ENCODE measurements at places on chromosomes 2 and 18. TPM values are rescaled to one million over a fixed set of nuclear protein-coding genes. Genes with fewer than 3 reads are reported as not detected.

- DNase-seq, result no peak
Measured at GRCh38 chr2:133204421-133204820, 363.8 kb downstream of the NCKAP5 start.

DNA sequence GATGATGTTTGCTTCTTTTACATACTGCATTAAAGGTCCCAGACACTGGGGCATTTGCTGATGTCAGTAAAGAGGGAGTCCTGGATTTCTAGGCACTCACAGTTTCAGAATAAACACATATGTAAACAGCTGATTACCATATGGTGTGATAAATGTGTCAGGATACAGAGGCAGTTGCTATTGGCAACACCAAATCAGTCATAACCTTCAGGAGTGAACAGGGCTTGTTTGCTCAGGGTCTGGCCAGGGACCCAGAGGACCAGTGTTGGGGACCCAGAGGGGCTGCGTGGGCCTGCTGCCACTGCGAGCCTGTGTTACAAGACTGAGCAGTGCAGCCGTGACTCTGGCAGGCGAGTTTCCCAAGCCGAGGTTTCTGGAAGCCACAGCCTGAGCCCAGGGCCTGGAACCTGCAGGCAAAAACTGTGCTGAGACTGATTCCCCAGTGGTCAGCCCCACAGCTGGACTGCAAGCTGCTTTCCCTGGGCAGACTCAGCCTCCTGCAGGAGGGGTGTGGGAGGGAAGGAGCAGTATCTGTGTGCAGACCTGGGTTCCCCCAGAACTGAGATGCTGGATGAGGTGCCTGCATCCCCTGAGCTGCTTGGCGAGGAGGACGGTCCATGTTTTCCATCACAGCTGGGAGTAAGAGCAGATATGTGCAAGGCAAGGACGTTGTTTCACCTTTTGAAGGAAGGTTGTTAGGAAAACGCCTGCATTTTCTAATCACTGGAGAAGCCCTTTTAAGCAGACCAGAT, 23.6 kb downstream of the ASAP2 start:
- no peak for DNase-seq

DNA sequence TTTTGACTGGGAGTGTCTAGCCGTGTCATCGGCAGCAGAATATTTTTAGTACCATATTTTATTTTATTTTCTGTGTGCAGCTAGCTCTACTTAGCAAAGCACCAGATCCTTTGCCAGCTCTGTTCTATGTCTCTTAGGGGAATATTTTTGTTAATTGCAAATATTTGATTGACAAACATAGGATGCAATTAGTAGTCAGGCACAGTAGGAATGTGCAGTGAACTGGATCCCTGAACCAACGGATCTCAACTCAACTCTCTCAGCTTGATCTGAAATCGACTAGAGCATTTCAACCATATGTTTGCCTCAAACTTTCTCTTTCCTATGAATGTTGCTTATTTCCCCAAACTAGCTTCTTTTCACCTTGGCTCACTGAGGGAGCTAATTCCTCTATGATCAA, 998.0 kb upstream of the FANCL start:
- no peak for DNase-seq

DNA sequence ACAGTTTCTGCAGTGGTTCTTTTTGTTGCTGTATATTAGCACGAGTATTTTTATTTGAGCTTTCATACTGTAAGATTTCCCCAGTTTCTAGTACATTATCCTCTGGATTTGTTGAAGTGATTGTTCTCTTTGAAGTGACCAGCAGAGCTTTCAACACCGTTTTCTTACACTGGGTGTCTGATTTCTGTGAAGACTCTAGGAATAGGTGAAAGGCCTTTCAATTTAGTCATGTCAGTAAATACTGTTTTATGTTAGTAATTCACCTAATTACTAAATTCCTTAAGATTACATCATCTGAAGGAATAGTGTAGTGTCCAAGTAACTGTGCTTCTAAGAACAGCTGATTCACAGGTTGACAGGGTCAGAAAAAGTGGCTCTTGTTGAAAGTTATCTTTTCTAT, 2.3 kb downstream of the PPM1B start:
- no peak for DNase-seq

The SP9 gene
- not detected for polyA plus RNA-seq

DNA sequence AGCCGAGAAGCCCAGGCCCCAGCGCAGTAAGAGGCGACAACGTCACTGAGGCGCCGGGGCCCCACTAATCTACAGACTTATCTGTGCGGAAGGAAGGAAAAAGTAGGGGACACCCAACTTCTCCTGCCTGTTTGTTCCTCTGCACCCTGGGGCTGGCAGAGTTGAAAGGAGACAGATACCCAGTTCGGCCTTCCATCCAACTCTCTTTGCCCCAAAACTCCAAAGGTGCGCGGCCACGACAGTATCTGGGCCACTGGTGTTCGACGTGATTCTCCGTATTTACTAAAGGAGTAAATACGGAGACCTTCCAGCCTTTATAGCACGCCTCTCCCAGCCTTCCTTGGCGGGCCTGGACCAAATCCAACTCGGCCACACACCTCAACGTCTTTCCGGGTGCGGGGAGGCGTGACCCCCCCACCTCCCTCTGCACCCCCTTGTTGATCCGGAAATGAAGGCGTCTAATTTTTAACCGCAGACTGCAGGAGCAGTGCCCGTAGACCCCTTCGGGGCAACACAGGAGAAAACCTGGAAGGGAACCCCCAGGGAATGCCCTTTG, 1.6 kb downstream of the SMAD7 start:
- no peak for DNase-seq

DNA sequence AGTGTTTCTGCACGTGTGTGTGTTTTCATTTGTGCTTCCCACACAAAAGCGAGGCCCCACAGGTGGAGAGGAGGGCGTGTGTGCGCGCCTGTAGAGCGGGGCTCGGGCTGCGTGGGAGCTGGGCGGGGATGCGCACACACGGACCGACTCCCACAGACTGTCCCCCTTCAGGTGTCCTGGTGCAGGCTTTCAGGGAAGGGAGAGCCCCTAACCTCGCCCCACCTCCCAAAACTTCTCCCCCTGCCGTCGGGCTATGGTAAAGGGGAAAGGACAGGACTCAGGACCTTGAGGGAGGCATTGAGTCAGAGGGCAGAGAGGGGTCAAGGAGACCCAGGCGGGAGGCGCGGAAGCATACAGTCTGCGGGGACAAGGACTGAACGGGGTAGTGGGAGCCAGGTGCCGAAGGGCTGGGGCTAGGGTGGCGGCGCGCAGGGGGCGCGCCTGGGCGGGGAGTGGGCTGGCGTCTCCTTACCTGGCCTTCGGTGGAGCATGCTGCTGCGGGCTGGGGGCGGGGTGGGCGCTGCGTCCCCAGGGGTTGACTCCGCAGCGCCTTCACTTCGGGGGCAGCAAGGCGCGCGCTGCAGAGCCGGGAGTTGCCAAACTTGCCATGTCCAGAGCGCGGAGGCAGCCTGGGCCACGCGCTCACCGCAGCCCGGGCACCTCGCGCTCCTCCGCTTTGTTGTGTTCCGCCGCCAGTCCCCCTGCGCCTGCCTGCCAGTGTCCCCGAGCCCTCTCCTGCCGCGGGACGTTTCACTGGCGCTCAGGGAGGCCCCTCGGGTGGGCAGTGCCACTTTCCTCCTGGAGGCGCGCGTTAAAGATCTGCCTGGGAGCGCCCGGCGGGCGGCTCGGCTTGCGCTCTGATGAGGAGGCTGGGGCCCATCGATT, 302.0 kb downstream of the NCKAP5 start:
- no peak for DNase-seq

The ICA1L gene
- polyA plus RNA-seq, result 6.1 TPM

DNA sequence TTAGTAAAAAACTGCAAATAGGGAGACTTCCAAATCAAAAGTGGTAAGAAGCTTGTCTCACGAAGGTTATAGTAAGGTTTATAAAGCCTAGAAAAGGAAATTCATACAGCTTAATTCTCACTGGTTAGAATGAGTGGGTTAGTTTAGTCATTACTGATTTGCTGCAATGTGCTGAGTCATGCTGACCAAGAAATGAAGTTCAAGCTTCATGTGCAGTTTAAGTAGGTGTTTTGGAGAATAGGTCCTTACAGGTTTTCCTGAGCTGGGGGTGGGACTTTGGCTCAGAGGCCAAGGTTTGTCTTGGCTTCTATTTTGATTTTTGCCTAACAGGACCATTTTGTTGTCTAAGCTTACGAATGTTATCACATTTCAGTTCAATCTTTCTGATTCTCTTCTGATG, 15.1 kb downstream of the CLIP4 start:
- DNase-seq, result no peak

The SH3YL1 gene
- 24.5 TPM for polyA plus RNA-seq

- DNase-seq, result no peak
Measured at GRCh38 chr2:23073671-23074070, 311.3 kb upstream of the KLHL29 start.

The GCG gene
- polyA plus RNA-seq, result not detected

Measured in urinary bladder (tissue), 4 donors.